Calu3 (cell line): ENCODE measurements at places on chromosomes 4 and X. TPM values are rescaled to one million over a fixed set of nuclear protein-coding genes. Genes with fewer than 3 reads are reported as not detected.

GRCh38 chr4:41814565-41814964, 66.0 kb upstream of the PHOX2B start:
- no peak for DNase-seq
- no peak overlapping the region for H3K27ac ChIP-seq
- H3K36me3 ChIP-seq = no peaks in the 10 kb centered on the region
- H3K4me3 ChIP-seq = no peak overlapping the region
- H3K4me1 ChIP-seq = no peaks in the 10 kb centered on the region

GRCh38 chr4:95549246-95550114, 707 bp upstream of the UNC5C start:
- H3K4me1 ChIP-seq = peaks cover 7% of the 10 kb centered on the region
- H3K4me3 ChIP-seq = peak overlapping the region; percentile 91
- no peak overlapping the region for H3K27ac ChIP-seq
- H3K27me3 ChIP-seq = peaks cover 16% of the 10 kb centered on the region
- H3K36me3 ChIP-seq = peaks cover 6% of the 10 kb centered on the region
- peak; percentile 37 for DNase-seq

DNA sequence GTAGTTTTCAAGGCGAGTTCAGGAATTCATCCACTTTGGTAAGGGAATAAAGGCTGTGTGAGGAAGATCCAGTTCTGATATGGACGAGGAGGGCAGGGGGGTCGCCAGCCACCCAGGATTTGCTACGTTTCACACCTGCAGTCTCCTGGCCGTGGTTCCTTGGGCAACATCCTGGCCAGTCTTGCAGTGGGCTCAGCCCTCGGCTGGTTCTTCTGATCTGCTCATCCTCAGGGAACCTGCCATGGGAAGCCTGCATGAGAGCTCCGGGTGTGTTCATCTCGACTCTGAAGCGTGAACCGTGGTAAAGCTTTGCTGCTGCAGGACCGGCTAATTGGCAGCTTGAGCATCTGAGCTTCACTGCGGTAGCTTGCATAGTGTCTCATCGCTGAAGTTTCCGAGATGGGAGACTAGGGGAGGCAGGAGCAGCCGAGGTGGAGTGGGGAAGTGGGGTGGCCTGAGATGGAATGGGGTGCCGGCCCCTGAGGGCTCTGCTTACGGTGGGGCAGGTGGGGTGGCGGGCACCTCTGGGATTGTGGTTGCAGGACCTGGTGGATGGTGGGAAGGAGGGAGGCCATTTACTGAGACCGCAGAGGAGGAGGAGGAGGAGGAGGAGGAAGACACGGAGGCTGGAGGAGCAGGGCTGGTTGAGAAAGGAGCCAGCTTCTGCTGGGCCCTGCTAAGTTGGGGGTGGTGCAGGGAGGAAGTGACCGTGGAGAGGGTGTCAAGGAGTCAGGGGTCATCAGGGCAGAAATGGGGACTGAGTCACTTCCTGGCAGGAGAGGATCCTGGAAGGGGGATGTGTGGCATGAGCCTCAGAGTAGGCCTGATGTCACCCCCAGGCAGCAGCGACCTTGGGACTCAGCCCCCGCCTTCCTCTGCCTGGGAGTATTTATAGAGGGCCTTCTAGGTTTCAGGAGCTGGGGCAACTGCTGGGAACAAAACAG, 213.1 kb upstream of the PSAPL1 start:
- peaks cover 10% of the 10 kb centered on the region for H3K27me3 ChIP-seq
- H3K4me1 ChIP-seq = peaks cover 11% of the 10 kb centered on the region
- no peak overlapping the region for H3K4me3 ChIP-seq
- H3K36me3 ChIP-seq = no peaks in the 10 kb centered on the region

CTAG1A gene
- not detected in 2 replicates for total RNA-seq

DNA sequence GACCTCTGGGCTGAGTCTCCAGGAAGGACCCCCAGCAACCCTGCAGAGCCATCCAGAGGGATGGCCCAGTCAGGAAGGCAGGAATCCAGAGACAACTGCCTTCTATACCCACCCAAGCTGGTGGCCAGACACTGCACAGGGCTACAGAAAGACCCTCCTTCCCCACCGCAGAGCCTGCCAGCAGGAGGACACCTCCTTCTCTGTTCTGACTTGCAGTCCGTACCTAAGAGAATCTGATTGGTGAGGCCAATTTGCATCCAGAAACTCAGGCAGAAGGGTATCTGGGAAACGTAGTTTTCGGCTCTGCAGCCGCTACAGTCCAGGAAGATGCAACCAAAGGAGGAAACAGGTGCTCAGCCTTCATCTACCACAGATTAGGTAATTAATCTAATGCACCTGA, 155.4 kb upstream of the FRG1 start:
- no peaks in the 10 kb centered on the region for H3K27me3 ChIP-seq
- H3K27ac ChIP-seq = no peak overlapping the region
- no peak for DNase-seq
- no peaks in the 10 kb centered on the region for H3K36me3 ChIP-seq
- H3K4me1 ChIP-seq = no peaks in the 10 kb centered on the region

DNA sequence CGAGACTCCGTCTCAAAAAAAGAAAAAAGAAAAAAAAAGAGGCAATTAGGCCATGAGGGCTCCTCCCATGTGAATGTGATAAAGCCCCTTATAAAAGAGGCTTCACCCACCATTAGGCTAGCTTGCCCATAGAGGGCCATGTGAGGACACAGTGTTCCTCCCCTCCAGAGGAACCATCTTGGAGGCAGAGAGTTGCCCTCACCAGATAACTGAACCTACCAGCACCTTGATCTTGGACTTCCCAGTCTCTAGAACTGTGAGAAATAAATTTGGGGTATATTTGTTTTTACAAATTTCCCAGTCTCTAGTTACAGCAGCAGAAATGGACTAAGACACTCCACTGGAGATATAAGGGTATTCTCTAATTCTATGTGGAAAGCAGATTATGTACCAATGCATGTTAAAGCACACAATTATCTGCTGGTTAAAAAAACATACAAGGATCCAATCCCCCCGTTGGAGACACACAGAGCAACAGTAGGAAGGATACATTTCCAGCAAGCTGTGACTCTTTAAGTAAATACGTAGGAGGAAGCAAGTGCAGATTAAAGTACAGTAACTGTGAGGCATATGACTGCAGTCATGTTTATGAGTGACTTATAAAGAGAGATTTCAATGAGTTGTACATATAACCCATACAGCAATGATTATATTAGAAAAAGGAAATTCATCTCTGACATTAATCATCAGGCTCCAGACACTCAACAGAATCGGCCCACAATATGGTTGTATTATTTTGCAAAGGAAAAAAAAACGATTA, 21.4 kb downstream of the SH3RF1 start:
- peaks cover 45% of the 10 kb centered on the region for H3K4me1 ChIP-seq
- peak overlapping the region; percentile 99 for H3K27ac ChIP-seq
- DNase-seq = no peak
- H3K4me3 ChIP-seq = peak overlapping the region; percentile 31

GRCh38 chrX:118823263-118824172, at the start of gene ZCCHC12:
TSS of gene ZCCHC12 (plus strand) at chrX:118823824. CDS start at chrX:118825245, 1,421 bp downstream.
- peak; percentile 41 for DNase-seq
- H3K4me1 ChIP-seq = peaks cover 11% of the 10 kb centered on the region
- no peaks in the 10 kb centered on the region for H3K36me3 ChIP-seq
- H3K27me3 ChIP-seq = peaks cover 58% of the 10 kb centered on the region
- H3K27ac ChIP-seq = no peak within 1 kb of the TSS

- no peak overlapping the region for H3K4me3 ChIP-seq
- no peaks in the 10 kb centered on the region for H3K4me1 ChIP-seq
- H3K27me3 ChIP-seq = no peaks in the 10 kb centered on the region
- no peak for DNase-seq
- H3K36me3 ChIP-seq = no peaks in the 10 kb centered on the region
Measured at GRCh38 chr4:182770259-182770995, 146.8 kb downstream of the DCTD start.

IGFBP7 gene
- 12.0 and 20.6 TPM in 2 replicates for total RNA-seq

DNA sequence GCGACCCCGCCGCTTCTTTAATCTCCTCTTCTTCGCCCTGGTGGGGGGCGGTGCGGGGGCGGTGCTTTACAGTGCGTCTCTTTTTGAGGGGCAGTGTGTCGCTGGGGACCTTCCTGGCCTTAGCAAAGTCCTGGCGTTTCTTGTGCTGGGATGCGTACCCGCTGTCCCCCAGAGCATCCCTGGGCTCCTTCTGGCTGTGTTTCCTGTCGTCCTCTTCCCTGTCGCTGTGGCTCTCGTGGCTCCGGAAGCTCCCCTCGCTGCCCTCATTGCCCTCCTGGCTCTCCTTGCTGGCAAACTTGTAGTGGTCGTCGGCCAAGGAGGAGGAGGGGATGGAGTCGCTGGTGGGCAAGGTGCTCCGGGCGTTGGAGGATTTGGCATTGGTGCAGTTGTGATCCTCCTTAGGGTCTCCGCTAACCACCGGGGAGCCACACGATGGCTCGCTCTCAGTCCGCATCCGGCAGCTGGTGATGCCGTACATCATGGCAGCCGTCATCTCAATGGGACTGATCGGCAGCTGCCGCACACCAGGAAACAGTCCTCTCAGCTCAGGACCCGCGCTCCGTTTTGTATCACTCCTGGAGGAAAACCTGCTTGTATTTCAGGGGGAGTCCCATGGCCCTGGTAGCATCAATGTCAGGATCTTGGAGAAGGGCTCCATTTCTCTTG, 30.4 kb upstream of the TMSB15A start:
- no peaks in the 10 kb centered on the region for H3K4me1 ChIP-seq
- no peak for DNase-seq
- H3K36me3 ChIP-seq = no peaks in the 10 kb centered on the region
- no peak overlapping the region for H3K27ac ChIP-seq

GRCh38 chrX:135345107-135345589, 35.9 kb downstream of the ETDC start:
- peak; percentile 10 for DNase-seq
- peaks cover 28% of the 10 kb centered on the region for H3K4me1 ChIP-seq
- peak overlapping the region; percentile 93 for H3K4me3 ChIP-seq
- no peaks in the 10 kb centered on the region for H3K27me3 ChIP-seq

- H3K36me3 ChIP-seq = no peaks in the 10 kb centered on the region
- H3K27ac ChIP-seq = no peak overlapping the region
- DNase-seq = peak; percentile 20
- no peaks in the 10 kb centered on the region for H3K4me1 ChIP-seq
Measured at GRCh38 chr4:77433418-77433733, 172.2 kb upstream of the CXCL13 start.

- H3K4me3 ChIP-seq = no peak overlapping the region
- no peaks in the 10 kb centered on the region for H3K27me3 ChIP-seq
- H3K4me1 ChIP-seq = no peaks in the 10 kb centered on the region
- H3K27ac ChIP-seq = no peak overlapping the region
- no peak for DNase-seq
- no peaks in the 10 kb centered on the region for H3K36me3 ChIP-seq
Measured at GRCh38 chrX:137428766-137429591, 136.9 kb upstream of the ZIC3 start.

DNA sequence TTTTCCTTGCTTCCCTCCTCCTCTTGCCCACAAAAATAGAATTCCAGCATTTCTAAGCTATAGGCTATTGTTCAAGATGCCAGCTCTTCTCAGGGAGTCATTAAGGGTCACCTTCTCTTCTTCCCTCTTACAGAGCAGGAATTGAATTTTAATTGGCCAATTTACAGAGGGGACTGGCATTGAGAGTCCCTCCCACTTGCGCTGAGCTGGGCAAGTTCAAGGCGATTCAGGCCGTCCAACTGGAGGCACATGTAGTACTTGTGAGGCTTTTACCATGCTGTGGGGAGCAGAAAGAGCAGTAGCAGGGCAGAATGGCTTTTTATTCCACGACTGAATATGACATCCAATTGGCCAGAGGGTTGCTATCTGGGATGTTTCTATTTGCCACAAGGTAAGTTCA, 181.9 kb downstream of the SOWAHB start:
- H3K4me1 ChIP-seq = peaks cover 63% of the 10 kb centered on the region
- peak; percentile 58 for DNase-seq

DNA sequence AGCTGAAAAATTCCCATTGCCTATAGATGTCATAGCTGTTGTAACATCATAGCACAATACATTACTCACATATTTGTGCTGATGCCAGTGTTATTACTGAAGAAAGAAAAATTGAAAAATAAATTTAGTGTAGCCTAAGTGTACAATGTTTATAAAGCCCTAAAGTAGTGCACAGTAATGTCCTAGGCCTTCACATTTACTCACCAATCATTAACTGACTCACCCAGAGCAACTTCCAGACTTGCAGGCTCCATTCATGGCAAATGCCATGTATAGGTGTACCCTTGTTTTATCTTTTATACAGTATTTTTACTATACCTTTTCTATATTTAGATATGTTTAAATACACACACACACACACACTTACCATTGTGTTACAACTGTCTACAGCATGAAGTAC, 265.4 kb upstream of the MAGEB18 start:
- DNase-seq = no peak
- no peaks in the 10 kb centered on the region for H3K27me3 ChIP-seq
- H3K27ac ChIP-seq = no peak overlapping the region
- H3K4me1 ChIP-seq = peaks cover 8% of the 10 kb centered on the region
- H3K4me3 ChIP-seq = no peak overlapping the region
- no peaks in the 10 kb centered on the region for H3K36me3 ChIP-seq

GLUD2 gene
- total RNA-seq = 16.3 and 19.6 TPM in 2 replicates

GRCh38 chrX:119721487-119721886, 28.5 kb upstream of the SEPTIN6 start:
- no peaks in the 10 kb centered on the region for H3K4me1 ChIP-seq
- DNase-seq = no peak
- no peak overlapping the region for H3K4me3 ChIP-seq
- H3K27me3 ChIP-seq = no peaks in the 10 kb centered on the region
- no peaks in the 10 kb centered on the region for H3K36me3 ChIP-seq
- no peak overlapping the region for H3K27ac ChIP-seq

DNA sequence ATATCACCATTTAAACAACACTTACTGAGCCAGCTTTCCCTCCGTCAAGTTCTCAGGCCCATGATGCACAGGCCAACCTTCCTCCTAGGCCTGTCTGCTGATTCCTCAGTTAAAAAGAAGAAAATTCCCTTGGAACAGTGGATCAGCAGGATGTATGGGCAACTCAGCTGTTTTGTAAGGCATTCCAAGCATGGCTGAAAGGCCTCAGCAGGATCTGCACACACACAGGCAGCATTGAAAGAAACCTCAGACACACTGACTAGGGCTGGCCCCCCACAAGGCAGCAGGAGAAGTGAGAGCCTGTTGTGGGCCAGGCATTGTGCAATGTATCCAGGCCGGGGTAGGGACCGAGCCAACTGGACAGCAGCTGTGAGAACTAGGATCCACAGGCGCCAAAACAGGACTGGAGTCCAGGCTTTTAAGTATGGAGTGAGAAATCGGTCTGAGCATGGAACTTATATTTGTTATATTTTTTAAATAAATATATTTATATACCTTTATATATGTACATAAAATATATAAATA, 171.4 kb downstream of the NWD2 start:
- no peaks in the 10 kb centered on the region for H3K36me3 ChIP-seq
- no peaks in the 10 kb centered on the region for H3K4me1 ChIP-seq
- H3K27ac ChIP-seq = no peak overlapping the region
- no peak for DNase-seq

GRCh38 chrX:44997888-44998287, 124.9 kb downstream of the KDM6A start:
- no peak overlapping the region for H3K27ac ChIP-seq
- H3K36me3 ChIP-seq = peaks cover 11% of the 10 kb centered on the region
- no peak for DNase-seq
- no peaks in the 10 kb centered on the region for H3K27me3 ChIP-seq

JADE3 gene
- total RNA-seq = 14.8 and 17.0 TPM in 2 replicates

GNRHR gene
- not detected in 2 replicates for total RNA-seq
